ENCODE measurements at places on chromosomes 3 and 15.

DNA sequence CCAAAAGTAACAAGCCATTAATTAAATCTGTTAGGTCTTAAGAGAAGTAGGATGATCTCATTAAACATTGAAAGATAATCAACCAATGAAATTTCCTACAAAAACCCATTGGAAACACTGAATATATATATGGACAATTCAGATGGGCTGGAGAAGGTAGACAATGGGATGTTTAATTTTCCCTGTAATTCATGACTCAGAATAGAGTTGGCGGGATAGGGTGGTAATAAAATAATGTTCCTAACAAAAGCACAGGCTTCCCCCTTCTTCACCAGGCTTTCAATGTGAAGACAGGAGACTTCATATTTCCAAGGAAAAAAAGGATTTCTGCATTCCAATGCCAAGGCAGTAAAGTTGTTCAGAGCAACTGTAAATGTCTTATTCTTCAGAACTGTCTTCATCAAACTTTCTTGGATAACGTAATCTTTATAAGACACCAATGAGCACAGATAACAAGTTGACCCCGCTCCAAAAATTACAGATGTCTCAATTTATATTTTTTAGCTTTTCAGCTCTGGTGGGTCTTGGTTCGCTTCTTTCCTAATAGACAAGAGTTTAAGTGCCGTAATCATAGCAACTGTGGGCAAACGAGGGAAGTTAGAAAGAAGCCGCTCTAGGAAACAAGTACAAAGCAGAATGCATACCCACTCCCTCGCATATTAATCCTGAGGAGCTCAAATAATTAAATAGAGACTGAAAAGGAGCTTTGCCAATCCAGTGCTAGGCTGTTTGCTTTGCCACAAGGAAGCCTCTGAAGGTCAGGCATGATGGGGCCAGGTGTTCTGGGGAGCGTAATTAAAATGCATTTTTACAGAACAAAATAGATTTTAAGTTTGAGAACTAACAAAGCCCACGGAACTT, 377.0 kb downstream of the FOXP1 start:
- no peak for DNase-seq

DNA sequence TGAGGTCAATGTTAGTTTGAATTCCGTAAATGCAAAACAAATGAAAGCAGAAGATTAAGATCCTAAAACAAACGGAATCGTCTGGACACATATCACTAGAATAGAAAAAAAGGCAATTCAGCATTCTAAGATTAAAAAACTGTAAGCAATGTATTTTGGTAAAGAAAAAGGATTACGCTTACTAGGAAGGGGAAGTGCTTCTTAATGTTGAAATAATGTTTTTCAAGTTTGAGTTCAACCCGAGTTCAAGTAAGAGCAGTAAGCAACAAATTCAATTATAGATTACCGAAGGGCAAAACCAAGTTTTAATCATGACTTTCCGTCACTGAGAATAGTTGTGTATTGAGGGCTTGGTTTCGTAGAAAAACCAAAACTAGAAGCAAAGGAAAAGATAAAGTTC, 637 bp downstream of the CIP2A start:
- DNase-seq: no peak

- no peak for DNase-seq
These were observed at the start of gene FAM174B for GRCh38 chr15:92655178-92655995. Gene FAM174B (minus strand): TSS chr15:92655775.

DNA sequence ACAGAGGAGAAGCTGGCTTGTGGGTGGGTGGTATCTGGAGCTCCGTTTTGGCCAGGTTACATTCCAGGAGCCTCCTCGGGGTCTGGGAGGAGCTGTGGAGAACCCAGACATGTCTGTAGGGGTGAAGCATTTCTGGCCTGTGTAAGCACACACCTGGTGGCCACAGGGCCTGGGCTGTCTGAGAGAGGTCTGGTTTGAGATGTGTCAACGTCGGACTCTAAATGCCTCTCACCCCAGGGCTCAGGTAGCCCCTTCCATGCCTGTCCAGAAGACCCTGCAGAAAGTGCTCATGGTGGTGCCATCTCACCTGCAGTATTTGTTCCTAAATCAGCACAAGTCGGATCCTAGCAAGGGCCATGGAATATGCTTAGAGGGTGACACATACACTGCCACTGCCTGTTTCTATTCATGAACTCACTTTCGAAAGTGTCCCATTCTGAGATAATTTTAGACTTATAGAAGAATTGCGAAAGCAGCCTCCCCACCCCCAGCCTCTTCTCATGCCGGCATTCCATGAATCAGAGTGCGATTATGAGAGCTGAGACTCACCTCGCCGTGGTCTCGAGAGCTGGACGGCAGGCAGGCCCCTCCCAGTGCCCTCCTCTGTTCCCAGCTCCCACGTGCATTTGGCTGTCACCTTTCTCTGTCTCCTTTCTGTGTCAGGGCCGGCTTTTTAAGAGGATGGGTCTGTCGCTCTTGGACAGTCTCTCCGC, 63.7 kb downstream of the KLF15 start:
- no peak for DNase-seq

DNA sequence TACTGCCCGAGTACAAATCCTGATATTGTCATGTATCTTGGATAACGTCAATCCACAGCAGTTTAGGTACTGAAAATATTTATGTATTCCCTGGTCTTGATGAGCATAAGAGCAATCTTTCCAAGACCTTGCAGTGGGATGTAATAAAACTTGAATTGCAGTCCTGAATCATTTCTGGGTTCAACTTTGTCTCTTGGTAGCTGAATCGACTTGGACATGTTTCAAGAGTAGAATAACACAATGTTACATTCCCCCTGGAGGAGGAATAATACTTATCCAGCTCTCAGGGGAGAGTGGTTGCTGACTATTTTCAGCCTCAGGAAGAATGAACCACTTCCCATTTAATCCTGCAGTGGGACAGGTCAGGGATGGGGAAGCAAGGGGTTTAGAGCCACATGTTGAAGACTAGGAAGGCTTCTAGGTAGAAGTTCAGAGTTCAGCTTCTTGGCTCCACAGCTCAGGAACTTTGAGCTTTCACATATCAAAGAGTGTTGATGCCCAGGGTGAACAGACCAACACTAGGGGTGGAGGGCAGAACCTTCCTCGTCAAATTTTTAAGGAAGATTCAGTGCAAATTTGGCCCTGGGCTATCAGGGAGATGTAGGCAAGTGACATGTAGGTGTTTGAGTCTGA, 43.4 kb upstream of the GPD1L start:
- no peak for DNase-seq

DNA sequence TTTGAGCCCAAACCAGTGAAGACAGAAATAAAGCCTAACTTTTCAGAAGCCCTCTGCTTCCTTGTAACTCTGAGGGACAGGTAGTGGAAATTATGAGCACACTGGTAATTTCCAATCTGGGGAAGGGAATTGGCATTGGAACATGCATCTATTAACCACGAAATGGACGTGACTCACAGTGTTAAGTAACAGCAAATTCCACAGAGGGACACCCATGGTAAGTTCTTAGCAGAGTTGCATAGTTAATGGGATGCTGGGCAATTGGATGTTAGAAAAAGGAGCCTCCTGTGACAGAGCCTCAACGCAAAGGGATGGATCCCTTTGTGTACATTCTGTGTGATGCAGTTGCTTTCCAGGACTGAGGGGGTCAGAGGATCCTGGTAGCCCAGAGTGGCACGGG, 168.6 kb downstream of the SEMA6D start:
- DNase-seq: no peak

DNA sequence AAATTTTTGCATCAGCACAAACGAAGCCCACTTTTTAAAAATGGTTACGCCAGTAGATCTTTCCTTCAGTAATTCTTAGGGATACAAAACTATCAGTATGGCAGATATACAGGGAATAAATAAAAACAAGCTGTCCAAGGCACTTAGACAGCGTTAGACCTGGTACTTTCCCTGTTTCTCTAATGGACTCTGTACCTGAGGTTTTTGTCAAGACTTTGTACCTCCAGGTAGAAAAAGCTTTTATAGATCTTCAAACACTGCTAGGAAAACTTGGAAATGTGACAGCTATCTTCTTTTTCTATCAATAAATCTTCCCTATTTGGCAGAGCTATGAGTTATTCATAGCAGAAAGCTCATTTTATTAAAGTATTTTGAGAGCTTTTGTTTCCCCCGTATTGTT, 477.8 kb downstream of the MAGI1 start:
- DNase-seq: no peak

GRCh38 chr15:101043911-101044624, 124.9 kb downstream of the LRRK1 start:
- no peak for DNase-seq

DNA sequence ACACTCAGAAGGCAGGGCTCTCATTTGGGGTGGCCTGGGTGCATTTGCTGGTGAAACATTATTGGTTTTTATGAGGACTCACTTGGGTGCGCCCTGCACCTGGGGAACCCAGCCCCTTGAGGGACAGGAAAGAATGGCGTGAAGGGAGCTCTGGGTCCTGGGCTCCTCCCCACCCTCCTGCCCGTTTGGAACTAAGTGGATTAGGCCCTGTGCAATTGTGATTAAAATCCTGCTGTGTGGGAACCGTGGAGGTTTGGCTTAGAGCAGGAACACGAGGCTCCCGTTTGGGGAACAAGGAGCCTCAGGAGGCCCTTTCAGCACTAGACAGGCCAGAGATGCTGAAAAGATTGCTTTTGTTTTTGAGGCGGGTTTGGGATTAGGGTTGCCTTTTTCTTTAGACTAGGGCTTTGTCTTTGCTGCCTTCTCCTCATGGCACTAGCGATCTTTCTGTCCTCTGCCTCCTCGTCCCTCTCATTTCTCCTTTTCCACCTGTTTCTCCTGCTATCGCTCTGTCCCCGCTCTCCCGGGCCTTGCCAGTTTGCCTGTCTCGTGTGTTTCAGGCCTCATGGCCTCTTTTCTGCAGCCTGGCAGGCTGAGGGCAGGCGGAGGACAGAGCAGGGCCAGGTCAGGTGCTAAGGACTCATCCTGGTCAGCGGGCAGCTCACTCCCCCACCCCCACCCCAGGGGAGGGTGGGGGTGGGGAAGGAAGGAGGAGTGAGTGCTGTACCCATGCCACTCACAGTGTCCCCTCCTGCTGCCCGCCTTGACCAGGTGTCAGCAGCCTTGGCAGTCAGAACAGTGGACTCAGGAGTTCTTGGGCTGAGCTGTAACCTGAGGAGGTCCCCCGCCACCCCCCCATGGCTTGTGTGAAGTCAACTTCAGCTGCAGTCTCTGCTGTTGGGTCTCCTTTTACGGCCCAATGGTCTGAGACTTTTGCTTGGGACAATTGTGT, 8.6 kb downstream of the MAPKAPK3 start:
- DNase-seq: no peak

DNA sequence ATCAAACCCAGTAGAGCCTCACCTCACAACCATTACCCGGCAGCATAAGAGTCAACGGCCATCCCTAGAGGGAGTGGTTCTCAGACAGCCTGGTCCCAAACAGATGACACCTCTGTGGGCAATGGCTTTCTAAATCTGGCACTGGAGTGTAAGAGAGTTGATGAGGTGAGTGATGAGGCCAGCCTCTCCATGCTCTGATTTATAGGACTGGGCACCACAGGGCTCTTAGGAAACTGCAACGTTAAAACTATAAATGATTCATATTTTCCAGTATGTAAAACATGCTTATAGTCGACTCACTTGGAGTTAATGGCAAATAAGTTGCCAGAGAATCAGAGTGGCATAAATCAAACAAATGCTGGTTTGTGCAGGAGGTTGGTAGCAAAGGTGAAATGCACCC, 187.7 kb downstream of the GREM1 start:
- DNase-seq: no peak

DNA sequence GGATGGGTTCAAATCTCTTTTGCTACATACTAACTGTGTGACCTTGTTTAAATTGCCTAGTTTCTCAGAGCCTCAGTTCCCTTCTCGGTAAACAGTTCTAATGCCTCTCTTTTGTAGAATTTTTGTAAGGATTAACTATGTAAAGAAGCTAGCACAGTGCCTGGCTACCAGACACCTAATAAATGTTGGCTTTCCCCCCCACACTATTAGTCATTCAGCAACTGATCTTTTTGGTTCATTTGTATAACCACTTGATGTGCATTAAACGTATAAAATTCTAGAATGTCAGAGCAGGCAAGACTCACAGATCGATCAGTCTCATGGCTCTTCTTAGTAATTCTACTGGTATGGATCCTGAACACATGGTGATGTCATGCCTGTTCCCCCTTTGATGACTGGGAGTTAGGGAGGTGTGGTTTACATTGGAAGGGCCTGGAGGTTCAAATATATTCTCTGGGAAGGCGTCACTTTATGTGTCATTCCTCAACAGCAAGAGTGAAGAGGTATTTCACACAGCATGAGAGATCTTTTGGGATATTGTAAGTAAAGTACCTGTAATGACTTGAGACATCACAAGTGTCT, 6.5 kb downstream of the TAGLN3 start:
- no peak for DNase-seq

DNA sequence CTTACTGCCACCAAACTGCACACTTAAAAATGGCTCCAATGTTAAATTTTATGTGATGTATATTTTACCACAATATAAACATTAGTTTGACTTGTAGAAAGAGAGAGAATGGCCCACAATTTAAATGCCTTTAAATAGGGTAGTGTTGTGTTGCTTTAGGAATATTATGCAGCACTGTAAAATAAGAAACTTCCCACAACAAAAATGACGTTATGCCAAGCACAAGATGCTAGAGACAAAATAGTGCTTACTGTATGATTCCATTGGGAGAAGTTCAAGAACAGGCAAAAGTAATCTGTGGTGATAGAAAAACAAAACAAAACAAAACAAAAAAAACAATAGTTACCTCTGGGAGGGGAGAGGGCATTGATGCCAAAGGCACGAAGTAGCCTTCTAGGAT, 91.3 kb downstream of the MEGF11 start:
- DNase-seq: no peak

GRCh38 chr15:52790941-52791751, 1.0 kb upstream of the ONECUT1 start:
- DNase-seq: no peak

- no peak for DNase-seq
These were observed 8.2 kb upstream of the ZNF280D start for GRCh38 chr15:56741541-56741940.

DNA sequence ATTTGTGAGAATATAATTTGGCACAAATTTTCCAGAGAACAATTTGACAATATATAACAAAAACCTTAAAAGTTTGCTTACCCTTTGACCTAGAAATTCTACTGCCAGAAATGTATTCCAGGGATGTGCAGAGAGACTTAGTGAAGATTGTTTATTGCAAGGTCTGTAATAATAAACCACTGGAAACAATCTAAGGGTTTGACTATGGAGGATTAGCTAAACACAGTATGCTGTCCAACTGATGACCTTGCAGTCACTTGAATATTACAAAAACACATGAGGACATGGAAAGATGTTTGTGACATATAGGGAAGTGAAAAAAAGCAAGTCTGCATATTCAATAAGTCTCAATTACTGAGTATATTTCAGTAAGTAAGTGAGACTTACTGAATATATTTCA, 48.1 kb upstream of the CDV3 start:
- DNase-seq: no peak

GRCh38 chr3:152511904-152512303, 243.2 kb downstream of the MBNL1 start:
- DNase-seq: no peak

DNA sequence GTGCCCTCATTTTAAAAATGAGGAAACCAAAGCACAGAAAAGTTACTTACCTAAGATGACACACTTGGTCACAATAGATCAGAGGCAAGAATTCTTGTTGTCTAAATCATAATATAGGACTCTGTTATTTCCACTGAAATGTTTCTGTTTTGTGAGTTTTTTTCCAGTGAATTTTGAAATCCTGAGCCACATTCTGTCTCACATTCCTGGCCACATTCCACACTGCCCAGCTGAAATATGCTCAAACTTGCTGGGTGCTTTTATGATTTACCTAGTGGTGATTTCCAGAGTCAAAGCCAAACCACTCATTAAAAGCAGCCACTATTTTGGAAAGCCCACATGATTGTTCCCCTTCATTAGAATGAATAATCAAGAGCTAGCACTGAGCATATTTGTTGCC, 82.3 kb upstream of the NPHP3 start:
- no peak for DNase-seq

All from T-helper 22 cell (primary cell).